ENCODE measurements at places on chromosomes 12 and 14. TPM values are rescaled to one million over a fixed set of nuclear protein-coding genes. Genes with fewer than 3 reads are reported as not detected.

DNA sequence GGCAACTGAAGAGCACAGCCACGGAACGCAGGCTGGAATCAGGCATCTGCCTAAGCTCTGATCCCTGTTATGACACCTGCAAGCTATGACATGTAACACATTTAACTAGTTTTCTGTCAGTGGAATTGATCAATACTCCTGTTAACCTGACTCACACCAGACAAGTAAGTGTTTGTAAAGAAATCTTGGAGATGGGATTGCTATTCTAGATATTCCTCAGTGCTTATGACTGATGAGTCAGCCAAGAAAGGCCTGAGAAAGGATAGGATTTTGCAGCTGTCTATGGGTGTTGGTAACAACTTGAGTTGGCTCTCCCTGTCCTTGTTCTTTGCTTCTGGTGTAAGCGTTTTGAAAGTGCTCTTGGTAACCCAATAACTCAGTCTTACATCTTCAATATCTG is 110.5 kb downstream of the GPR135 start:
- no peak for DNase-seq

- no peak for DNase-seq
These were observed 90.9 kb upstream of the CCDC196 start for GRCh38 chr14:66395300-66395699.

GRCh38 chr12:6535960-6536847 is 1.9 kb downstream of the GAPDH start:
- no peak for DNase-seq

GRCh38 chr14:103520657-103521437 is 1.8 kb downstream of the CKB start:
- DNase-seq: peak; percentile 85

- no peak for DNase-seq
These were observed 276.9 kb downstream of the PRKD1 start for GRCh38 chr14:29650554-29651269.

- no peak for DNase-seq
These were observed 44.7 kb downstream of the RIMKLB start for GRCh38 chr12:8742501-8742900.

GRCh38 chr12:69410571-69410970 is 51.0 kb downstream of the YEATS4 start:
- no peak for DNase-seq

DNA sequence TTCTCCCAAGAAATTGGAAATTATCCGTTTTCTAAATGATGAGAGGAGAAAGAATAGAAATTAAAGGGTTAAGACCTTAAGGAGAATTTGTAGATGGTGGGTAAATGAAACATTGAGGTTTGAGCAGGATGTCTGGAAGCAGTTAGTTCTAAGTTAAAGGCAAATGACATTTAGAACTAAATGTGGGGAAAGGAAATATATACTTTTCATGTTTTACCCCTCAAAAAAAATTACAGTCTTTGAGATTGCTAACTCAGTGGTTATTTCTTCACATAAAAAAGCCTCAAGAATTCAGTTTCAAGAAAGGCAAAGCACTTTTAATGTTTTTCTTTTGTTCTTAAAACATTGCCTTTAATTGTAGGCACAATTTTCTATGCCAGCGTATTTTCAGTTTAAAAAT is 114.0 kb downstream of the PLEKHA5 start:
- DNase-seq: peak; percentile 9

DNA sequence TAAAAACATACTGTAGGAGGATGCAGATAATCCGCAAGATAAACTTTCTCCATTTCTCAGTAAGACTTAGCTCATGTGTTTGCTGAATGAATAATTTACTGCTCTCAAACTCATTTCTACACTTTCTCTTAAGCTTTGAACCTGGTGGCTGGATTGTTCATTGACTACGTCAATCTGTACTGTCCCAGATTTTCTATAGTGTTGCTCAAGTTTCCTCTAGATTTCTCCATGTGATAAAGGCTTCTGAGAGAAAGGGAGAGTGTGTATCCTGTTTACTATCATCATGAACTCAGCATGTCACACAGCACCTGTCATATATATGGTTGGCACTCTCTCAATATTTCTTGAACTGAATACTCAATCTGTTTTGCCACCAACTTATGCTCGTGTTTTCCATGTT is 518.0 kb upstream of the TBX3 start:
- DNase-seq: no peak

DNA sequence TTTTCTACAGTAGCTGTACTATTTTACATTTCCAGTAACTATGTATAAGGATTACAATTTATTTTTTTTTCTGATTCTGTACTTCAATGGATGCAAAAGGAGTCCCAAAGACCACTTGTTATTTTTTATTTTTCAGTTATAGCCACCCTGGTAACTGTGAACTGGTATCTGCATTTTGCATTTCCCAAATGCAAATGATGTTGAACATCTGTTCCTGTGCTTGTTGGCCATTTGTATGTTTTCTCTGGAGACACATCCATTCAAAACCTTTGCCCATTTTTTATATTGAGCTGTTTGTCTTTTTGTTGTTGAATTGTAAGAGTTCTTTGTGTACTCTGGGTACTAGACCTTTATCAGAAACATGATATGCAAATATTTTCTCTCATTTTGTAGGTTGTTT is 485.6 kb downstream of the LRIG3 start:
- no peak for DNase-seq

DNA sequence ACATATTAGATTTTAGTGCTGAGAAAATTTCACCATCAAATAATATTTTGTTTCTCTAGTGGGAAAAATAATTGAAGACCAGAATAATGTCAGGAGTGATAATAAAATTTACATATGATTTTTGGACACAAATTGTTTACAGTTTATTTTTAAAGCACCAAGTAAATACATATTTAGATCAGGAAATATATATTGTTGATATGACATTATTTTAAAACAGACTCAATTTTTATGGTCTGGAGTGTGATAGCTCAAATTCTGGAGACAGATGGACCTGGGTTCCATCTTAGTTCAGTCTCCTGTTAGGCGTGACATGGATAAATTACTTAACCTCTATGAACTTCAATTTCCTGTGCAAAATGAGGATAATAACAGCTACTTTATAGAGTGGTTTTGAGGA is 135.4 kb downstream of the TPH2 start:
- DNase-seq: no peak

- DNase-seq: no peak
These were observed 95.4 kb upstream of the SLCO1C1 start for GRCh38 chr12:20599757-20600156.

DNA sequence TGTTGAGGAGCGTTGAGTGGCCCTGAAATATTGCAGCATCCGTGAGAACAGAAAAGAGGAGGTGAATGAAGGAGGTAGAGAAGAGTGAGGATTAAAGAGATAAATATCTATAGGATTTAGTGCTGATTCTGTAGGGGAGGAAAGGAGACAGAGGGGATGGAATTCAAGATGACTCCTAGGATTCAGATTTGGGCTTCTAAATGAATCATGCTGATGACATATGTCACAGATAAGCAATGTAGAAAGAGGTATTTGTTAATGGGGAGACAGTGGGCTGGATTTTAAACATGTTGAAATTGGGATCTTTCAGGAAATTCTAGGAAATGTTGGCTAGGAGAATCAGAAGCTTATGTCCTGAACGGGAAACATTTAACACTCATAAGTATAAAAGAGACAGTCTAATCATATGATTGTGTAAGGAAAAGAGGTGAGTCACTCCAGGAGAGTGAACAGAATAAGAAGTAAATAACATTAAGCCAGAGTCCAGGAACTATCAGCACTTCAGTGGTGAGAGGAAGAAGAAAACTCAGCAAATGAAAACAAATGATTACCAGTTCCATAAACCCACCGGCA is 58.1 kb upstream of the DIO2 start:
- peak; percentile 50 for DNase-seq

DNA sequence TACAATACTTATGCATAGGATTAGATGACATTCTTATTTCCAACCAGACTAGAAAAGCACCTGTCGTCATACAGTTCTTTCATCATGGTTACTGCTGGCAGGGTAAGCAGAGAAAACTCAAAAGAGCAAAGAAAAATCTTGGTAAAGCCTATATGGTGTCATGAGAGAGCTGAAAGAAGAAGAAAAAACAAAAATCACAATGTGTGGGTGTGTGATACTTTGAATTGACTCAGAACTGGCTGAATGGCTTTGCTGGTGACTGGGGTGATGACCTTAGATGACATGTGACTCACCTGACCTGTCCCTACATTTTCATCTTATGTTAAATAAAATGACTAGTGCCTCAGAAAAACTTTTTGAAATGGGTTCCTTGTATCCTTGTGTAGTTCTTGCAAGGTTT is 278.1 kb upstream of the LMO3 start:
- no peak for DNase-seq

- peak; percentile 58 for DNase-seq
These were observed 98.5 kb downstream of the PHLDA1 start for GRCh38 chr12:75933101-75933500.

GRCh38 chr14:90280096-90280495 is 23.7 kb downstream of the PSMC1 start:
- DNase-seq: no peak

DNA sequence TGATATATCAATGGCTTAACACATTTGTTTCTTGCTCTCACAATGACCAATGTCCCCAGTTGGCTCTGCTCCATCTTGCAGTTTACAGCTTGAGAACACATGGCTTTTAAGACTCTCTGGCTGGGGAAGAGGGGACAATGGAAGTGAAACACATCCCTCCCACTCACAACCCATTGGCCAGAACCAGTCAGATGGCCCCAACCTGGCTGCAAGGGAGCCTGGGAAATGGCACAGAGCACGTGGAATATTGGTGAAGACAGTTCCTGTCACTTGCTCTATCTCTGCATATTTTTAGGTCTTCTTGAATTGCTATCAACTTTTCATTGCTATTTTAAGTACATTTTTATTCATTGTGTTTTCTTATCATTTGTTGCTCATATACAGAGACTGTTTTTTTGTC is 345.4 kb downstream of the MED13L start:
- no peak for DNase-seq

DNA sequence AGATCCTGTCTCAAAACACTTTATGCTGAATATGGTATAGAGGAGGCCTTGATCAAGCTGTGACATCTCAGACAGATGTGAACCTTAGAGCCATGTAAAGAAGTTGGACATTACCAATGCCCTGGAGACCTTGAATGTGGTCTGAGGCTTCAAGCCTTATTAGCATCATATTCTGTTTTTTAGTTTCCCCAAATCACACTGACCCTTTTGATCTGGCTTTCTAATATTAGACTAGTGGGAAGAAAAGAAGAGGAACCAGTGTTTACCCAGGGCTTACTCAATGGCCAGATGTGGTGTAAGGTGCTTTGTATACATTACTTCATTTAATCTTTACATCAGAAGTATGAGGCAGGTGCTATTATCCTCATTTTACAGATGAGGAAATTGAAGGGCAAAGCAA is 10.6 kb upstream of the TBPL2 start:
- no peak for DNase-seq

DNA sequence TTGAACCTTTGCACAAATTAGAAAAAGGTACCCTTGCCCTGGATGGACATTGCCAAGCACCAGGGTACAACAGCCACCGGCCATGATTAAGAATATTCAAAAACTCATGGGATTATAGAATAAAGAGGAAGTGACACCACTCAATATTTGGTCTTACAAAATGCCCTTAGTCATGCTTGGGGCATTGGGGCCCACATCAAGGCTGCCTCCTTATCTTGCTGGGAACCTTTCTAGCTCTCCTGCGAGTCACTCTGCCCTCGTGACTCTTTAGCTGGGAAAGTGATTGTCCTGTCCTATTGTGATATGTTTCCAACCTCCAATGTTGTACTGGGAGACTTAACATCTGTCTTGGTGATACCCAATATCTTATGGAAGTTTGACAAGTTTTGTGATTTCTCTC is 57.8 kb downstream of the GTF2A1 start:
- no peak for DNase-seq

DNA sequence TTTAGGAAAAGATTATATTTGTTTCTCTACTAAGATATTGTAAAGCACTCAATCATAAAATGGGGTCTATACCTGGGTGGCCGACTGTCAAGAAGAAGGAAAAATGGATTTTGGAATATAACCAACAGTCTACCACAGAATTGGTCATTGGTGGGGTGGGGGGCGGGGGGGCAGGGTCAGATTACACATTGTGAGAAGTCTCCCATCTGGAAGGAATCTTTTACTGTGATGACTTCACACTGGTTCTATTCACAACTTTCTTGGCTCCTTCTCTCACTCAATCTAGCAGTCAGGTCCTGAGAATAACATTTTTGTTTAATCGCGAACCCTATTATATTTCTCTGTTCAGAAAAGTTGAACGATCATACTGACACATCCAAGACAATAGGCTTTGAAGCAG is 8.7 kb upstream of the CLEC4E start:
- no peak for DNase-seq

DNA sequence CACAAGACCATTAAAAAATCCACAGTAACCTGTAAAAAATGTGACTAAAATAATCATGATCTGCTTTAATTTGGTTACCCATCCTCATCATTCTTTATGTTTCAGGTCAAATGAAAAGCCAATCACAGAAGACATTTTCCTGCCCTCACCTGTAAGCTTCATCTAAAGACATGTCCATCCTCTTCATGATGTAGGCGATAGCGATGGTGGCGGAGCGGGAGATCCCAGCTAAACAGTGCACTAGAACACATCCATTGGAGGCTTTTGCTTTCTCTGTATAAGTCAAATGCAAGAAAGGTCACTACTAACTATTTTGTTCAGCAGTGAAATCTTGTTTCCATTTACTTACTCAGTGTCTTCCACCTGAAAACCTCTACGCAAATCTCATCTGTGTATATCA is 82.6 kb downstream of the DUSP16 start:
- DNase-seq: no peak

DNA sequence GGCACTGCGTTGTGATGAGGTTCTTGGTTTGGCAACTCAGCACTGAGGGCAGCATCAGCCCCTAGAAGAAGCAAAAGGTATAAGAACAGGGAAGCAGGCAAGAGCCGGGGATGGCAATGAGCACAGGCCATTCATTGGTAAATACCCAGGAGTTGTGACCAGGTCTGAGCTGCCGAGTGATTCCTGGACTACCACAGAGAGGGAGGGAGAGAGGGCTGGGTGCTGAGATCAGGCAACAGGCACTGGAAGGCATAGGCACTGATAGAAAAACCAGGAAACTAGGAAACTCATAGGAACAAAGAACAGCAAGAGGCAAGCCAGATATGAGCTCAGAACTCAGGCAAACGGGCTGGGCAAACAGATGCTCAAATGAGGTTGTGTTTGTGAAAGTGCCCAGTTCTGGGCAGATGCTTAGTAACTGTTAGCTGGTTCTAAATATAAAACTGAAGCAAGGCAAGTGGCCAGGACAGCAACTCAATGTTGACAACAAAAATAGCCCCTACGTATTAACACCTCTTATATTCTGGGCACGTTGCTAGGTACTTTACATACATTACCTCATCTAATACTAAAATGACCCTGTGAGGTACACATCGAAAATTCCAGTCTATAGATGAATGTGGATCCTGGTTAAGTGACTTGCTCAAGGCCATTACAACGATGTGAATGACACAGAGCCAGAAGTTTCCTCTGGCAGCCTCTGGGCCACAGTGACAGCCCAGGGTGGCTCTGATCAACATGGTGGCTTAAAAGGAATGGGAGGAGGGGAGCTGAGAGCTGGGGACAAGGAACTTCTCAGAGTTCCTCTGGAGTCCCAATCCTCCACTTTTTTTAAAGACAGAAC is 121.1 kb downstream of the PRMT8 start:
- DNase-seq: no peak

- peak; percentile 48 for DNase-seq
These were observed 15.3 kb downstream of the TAOK3 start for GRCh38 chr12:118357257-118358007.

SOCS2 gene
- total RNA-seq: 5.7 TPM

CMTM5 gene
- not detected for total RNA-seq

ZNF891 gene
- 0.43 TPM for total RNA-seq

SLCO1B1 gene
- total RNA-seq: not detected

TAS2R31 gene
- not detected for total RNA-seq

AKT1 gene
- total RNA-seq: 86.5 TPM

B4GALNT3 gene
- total RNA-seq: 3.3 TPM

KIF26A gene
- total RNA-seq: 0.77 TPM

IL26 gene
- total RNA-seq: not detected

Data from H4 (cell line).